M059J (cell line): ENCODE measurements at places on chromosomes 2 and 18. TPM values are rescaled to one million over a fixed set of nuclear protein-coding genes. Genes with fewer than 3 reads are reported as not detected.

TMEM178A gene
- 0.79 and 3.9 TPM in 2 replicates for total RNA-seq

ALPP gene
- total RNA-seq, result 0.59 and 1.5 TPM in 2 replicates

EIF2AK3 gene
- 17.8 and 24.3 TPM in 2 replicates for total RNA-seq

HNRNPA3 gene
- 28.6 and 61.6 TPM in 2 replicates for total RNA-seq

ONECUT2 gene
- 1.2 and 1.5 TPM in 2 replicates for total RNA-seq

CNRIP1 gene
- total RNA-seq, result 22.6 and 27.2 TPM in 2 replicates

ZNF519 gene
- 6.2 and 7.4 TPM in 2 replicates for total RNA-seq

PTCD3 gene
- total RNA-seq, result 38.3 and 52.6 TPM in 2 replicates

AKAIN1 gene
- total RNA-seq, result not detected in 2 replicates

TCF7L1 gene
- total RNA-seq, result 0.05 TPM in 1 of 2 replicates, not detected in the other

AGPS gene
- 32.2 and 46.7 TPM in 2 replicates for total RNA-seq

CCDC178 gene
- total RNA-seq, result not detected in 2 replicates

DES gene
- 0.37 TPM in 1 of 2 replicates, not detected in the other for total RNA-seq

LINC00305 gene
- total RNA-seq, result not detected in 2 replicates

AAK1 gene
- 32.6 and 52.0 TPM in 2 replicates for total RNA-seq

RUFY4 gene
- not detected in 2 replicates for total RNA-seq

SNED1 gene
- 1.3 and 2.2 TPM in 2 replicates for total RNA-seq

GRCh38 chr2:147076634-147077033 lies 768.2 kb upstream of the ACVR2A start:
- peak; percentile 10 for DNase-seq

- no peak for DNase-seq
These were observed 20.8 kb upstream of the OTOS start for GRCh38 chr2:240161087-240161750.

DNA sequence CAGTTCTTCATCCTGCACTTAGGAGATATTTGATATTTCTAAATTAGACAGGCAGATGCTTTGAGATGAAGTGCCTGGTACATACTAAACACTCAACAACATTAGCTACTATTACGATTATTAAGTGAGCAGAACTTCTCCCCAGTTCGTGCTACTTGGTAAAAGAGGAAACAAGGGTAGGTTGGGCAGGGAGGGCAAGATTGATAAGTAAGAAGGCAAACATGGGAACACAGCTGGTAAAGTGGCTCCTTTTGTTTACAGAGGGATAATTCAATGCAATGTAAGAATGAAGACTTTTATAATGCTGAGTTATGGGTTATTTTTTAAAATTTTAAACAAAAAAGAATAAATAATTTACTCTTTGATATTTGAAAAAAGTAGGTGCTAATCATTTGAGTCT lies 15.9 kb upstream of the WIPF1 start:
- no peak for DNase-seq

GRCh38 chr2:132415915-132416722 lies 486 bp upstream of the GPR39 start:
- DNase-seq, result peak; percentile 99

DNA sequence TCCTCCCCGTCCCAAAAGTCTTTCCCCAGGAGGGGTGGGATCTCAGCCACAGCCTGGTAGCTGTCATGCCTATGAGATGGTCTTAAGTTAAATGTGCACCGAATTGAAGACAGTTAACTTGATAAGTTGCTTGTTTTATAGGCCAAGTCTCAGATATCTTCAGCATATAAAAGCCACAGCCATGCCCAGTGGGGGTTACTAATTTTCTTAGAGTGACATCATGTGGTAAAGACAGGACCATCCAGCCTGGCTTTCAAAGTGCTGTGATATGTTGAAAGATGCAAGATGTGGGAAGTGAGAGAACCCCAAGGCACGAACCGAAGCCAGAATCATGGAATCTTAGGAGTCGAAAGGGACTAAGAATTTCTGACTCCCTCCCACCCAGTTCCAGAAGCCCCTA lies 42.1 kb upstream of the FAM124B start:
- no peak for DNase-seq

DNA sequence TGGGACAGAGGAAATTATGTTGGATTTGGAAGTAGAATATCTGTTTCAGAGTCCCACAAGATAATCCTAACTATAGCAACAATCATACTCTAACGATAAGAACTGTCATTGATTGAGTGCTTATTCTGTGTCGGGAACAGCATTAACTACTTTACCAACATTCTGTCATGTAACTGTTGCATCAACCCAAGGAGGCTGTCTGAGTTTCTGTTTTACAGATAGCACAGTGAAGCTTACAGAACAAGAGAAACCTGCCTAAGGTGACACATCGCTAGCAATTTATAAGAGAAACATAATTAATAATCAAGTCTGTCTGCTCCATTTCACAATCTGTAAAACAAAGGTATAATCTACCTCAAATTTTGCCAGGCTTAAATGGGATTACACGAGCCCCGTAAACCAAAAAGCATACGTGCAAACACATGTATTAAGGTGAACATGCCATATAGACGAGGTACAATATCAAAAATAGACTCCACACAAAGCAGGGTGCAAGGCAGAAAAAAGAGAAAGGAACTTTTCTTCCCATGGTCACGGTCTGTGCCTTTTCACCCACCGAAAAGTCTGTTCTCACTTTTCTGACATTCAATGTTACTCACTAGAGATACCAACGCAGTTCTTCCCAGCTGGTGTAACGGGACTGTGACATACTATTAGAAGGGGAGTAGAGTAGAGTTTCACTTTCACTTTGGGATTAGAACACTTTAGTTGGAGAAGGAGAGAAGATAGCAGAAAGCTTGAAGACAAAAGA lies 37.2 kb upstream of the SLC8A1 start:
- peak; percentile 71 for DNase-seq

DNA sequence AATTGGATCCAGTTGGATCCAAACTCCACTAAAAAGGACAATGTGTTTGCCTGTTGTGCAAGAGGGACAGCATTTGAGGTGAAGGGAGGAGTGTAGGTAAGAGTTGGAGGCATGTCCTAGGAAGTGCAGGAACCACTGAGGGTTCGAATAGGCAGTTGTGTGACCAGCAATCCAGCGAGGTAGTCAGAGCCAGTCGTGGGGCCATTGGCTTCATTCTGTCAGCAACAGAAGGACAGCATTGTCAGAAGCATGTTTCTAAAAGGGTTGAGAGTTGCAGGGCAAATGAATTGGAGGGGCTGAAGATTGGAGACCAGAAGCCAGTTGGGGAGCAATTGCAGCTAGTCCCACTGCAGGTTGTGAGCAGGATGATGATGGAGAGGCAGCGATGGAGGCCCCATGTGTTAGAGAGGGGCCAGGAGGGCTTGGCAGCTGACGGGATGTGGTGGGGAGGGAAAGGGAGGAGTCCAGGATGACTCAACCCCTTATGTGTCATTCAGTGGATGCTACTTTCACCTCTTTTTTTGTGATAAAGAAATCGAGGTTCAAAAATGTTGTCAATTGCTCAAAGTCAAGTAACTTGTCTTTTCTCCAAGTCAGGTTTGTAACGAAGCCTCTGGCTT lies 96.7 kb upstream of the SIX3 start:
- peak; percentile 32 for DNase-seq

DNA sequence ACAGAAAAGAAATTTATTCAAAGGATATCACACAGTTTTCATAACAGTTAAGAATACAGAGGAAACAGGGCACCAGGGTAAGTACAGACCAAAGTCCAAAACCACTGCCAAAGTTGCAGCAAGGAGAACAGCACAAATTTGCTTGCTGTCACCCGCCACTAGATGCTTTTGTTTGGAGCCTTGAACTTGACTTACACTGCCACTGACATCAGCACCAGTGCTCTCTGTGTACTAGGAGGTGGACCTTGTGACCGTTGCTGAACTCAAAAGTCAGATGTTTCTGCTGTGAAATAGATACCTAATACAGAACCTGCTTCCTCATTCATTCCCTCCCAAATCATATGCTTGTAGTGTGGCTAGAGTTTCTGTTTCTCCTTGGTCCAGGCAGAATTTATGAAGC lies 578.3 kb upstream of the TMEFF2 start:
- DNase-seq, result no peak

DNA sequence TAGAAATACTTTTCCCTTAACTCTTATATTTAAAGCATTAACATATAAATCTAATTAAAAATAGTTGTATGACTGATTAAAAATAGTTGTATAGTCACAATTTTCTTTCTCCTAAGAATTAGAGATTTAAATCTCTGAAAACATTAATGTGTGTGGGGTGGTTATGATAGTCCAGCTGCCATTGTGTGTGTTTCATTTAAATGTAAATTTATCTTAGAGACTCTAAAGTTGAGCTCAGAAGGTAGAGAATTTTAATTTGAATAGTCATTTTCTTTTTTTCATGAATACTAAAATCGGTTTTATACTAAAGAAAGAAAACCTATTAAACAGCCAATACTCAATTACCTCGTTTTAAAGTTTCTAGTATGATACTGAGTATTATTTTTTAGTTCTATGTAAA lies 18.6 kb downstream of the GREB1L start:
- no peak for DNase-seq

GRCh38 chr2:75058427-75058826 lies 100.0 kb downstream of the POLE4 start:
- no peak for DNase-seq

GRCh38 chr2:179106676-179107428 lies 56.9 kb upstream of the CCDC141 start:
- peak; percentile 97 for DNase-seq

GRCh38 chr2:220178991-220179695 lies 551.7 kb downstream of the SLC4A3 start:
- DNase-seq, result no peak

- DNase-seq, result no peak
These were observed 22.8 kb upstream of the RUFY4 start for GRCh38 chr2:218046238-218046637.

- no peak for DNase-seq
These were observed 428.6 kb downstream of the SETBP1 start for GRCh38 chr18:45109271-45109670.

DNA sequence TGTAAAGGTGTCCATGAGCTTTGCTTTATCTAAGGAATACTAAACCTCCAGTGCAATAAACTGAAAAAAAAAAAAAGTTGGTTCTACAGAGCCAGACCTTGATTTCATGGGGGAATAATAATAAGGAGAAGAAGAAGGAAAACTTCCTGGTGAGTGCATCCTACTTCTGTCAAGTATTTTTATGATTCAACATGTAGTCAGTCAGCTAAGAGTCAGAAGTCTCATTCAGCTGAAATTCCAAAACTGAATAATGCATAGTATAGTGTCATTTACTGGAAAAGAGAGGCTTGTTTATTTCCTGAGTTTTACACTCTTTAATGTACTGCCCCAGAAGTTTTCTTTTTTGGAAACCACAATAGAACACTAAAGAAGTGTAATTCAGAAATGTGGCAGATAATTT lies 77.8 kb upstream of the TACR1 start:
- DNase-seq, result peak; percentile 63

- no peak for DNase-seq
These were observed 44.0 kb upstream of the PPP1CB start for GRCh38 chr2:28707592-28707991.

- no peak for DNase-seq
These were observed 75.3 kb upstream of the L3MBTL4 start for GRCh38 chr18:6489977-6490376.

DNA sequence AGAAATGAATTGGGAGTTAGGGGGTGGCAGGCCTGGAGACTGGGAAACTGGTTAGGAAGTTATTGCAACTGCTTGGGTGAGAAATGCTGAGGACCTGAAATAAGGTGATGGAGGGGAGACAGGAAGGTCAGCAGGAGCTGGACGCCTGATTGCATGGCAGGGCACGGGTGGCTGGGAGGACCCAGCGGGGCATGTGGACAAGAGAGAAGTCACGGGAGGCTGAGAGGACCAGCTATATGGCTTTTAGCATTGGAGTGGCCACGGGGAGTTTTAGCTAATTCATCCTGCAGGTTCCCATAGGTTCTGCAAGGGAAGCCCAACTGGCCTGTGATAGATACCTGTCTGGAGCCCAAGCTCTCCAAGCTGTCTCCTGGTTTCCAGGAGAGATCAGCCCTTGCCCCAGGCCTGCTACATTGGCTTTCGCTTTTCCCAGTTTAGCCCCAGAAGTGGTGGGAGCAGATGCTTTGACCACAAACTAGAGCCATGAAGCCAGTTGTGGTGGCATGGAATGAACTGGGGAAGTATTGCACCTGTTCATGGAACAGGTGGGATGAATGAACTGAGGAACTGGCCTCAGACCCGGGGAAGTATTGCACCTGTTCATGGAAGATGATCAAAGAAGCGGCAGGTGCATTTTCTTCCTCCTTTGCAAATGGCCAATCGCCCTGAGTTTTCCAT lies 93.6 kb upstream of the TAF1B start:
- no peak for DNase-seq

GRCh38 chr2:44843086-44843485 lies 98.4 kb upstream of the SIX3 start:
- no peak for DNase-seq

DNA sequence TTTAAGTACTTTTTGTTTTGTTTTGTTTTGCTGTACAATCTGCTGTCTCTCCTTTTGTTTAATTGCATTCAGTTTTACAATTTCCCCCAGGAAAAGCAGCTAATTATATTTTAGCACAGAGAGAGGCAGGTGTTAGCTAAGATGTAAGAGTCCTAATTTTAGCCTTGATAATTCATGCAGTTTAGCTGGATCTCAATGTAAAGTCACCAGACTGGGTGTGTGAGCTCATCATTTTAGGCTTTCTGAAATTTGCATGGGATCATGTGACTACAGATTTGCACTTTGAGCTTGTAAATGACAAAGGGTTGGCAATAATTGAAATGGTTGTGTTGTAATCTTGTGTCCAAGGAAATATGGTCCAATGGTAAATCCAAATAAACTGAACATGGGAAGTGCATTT lies 68.5 kb downstream of the ETAA1 start:
- no peak for DNase-seq
